NCI-H1694 (cell line): ENCODE measurements at places on chromosomes 6 and 20.

DNA sequence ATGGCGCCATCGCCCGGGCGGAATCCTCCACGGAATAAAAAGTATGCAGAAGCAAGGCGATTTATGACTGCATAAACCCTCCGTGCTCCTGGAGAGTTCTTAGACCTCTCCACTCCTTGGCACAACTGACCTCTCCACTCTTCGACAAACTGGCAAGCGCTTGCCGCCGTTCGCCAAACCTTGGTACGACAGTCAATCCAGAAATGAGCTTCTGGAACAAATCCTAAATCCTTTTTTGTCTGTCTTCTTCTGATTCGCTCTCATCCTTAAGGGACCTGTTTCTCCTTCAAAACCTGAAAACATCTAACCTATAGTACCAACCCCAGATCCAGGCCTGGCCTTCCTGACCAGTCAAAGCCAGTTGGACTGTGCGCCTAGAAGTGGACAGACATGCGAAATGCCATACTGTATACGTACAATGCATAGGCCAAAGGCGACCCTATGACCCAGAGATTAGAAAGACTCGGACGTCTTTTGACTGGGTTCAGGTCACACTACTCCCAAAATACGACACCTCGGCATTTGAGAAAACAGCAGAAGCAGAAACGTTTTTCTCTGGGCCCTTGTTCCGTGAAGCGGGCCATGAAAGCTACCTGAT lies 59.4 kb downstream of the TRIM27 start:
- no peak for DNase-seq

- no peak for DNase-seq
Measured at GRCh38 chr6:47109281-47109680, 67.1 kb upstream of the ADGRF1 start.

DNA sequence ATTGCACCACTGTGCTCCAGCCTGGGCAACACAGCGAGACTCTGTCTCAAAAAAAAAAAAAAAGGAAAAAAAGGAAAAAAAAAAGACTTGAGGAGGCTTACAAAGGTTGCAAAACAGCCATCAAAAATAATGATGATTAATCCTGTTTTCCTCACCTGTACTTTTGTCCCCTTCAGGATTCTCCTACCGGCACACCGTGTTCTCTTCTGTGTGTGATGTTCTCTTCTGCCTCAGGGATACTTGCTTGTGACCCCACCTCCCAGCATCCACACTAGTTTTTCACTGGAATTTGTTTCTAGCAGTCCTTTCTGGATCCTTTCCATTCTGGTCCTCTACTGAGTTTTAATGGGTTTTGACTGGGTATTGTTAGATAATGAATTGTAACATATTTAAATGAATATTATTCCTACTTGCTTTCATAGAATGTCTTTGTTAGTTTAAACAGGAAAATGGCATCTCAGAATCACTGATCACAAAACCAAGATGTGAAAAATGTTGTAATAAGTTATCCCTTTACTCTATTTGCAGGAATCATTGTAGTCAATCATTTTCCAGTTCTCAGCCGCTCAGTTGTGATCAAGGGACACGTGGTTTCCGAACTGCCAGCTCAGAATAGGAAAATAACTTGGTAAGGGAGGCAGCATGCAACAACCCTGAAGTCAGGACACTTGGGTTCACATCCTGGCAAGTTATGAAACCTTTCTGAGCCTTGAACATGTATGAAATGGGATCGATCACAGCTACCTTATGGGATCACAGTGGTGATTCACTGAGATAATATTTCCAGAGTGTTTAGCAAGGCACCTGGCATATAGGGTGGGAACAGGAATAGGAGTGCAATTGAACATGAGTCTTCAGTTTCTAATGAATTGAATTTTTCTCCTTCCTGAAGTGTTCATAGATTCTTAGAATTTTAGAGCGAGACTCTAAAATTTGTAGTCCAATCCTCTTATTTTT lies 8.5 kb downstream of the C6orf89 start:
- DNase-seq, result no peak

DNA sequence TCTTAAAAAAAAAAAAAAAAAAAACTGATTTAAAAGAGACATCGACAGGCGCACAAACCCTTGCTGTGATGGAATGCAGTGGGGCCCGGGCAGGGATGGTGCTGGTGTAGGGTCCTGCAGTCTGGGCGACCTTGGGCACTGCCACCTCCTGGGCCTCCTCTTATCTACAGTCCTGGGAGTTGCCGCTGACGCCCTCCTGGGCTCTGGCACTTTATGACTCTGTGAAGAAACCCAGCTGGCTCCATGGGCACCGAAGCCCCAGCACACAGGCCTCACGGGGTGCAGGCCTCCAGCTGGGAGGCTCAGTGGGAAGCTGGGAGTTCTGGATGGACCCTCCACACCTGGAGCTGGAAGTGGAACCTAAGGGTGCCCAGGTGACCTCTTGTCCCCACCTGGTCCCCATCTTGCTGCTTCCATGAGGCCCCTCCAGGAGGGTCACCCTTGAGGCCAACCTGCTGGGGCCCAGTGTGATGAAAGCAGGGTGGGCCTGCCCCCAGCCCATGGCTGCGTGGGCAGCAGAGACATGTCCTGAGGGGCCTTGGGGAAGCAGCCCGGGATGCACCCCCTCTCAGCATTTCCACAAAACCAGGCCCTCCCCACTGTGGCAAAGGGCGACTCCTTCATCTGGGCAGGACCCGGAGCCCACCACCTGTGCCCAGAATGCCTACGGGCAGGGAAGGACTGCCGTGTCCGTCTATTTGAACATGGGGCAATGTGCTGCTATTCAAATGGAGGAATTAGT lies 104.9 kb downstream of the ASXL1 start:
- DNase-seq, result no peak
